ENCODE measurements at places on chromosomes 1 and 21.

- no peak for DNase-seq
These were observed 20.1 kb upstream of the COG2 start for GRCh38 chr1:230622151-230622550.

GRCh38 chr1:180345148-180345547 is 115.1 kb downstream of the LHX4 start:
- DNase-seq: no peak

GRCh38 chr1:177780096-177780700 is 189.7 kb downstream of the SEC16B start:
- DNase-seq: no peak

- no peak for DNase-seq
These were observed 6.8 kb downstream of the ARID1A start for GRCh38 chr1:26702680-26703038.

DNA sequence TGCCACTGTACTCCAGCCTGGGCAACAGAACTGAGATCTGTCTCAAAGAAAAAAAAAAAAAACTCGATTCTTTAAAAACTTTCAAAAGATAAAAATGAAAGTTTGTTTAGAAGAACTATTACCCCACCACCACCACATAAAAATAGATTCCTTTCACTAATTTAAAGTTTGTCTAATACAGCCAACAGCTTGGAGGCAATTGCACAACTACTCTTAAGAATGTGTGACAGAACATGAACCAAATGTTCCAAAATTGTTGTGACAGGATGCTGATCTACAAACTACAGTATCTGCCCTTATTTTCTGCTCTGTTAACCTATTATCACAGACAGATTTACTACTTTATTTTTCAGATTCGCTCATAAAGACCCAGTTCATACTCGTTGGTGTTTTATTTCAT is 5.5 kb upstream of the TGFBR3 start:
- DNase-seq: no peak

- no peak for DNase-seq
These were observed 35.4 kb downstream of the FAAP20 start for GRCh38 chr1:2159124-2159523.

- DNase-seq: no peak
These were observed 48.0 kb downstream of the FNBP1L start for GRCh38 chr1:93495911-93496310.

GRCh38 chr1:3654549-3655281 is 2.4 kb downstream of the TP73 start:
- DNase-seq: no peak

GRCh38 chr1:28058168-28058567 is 30.2 kb downstream of the EYA3 start:
- no peak for DNase-seq

GRCh38 chr1:175665616-175666015 is 77.8 kb downstream of the TNR start:
- DNase-seq: no peak

GRCh38 chr1:107491582-107491981 is 350.7 kb downstream of the NTNG1 start:
- DNase-seq: no peak

DNA sequence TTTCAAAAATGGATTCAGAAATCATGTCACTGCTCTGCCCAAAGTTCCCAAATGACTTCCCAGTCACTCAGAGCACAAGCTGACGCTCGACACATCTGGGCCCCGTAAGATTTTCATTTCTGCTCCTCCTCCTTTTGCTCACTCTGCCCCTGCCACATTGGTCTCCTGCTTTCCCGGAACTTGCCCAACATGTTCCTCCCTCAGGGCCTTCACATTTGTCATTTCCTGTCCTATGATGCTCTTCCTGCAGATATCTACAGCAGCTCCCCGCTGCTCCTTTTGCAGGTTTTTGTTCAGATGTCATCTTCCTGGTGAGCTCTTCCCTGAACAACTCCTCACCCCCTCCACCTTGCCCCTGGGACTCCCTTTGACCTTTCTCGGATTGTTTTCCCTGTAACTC is 58.5 kb upstream of the IVNS1ABP start:
- DNase-seq: no peak

- no peak for DNase-seq
These were observed 13.9 kb downstream of the HYI start for GRCh38 chr1:43439781-43440180.

DNA sequence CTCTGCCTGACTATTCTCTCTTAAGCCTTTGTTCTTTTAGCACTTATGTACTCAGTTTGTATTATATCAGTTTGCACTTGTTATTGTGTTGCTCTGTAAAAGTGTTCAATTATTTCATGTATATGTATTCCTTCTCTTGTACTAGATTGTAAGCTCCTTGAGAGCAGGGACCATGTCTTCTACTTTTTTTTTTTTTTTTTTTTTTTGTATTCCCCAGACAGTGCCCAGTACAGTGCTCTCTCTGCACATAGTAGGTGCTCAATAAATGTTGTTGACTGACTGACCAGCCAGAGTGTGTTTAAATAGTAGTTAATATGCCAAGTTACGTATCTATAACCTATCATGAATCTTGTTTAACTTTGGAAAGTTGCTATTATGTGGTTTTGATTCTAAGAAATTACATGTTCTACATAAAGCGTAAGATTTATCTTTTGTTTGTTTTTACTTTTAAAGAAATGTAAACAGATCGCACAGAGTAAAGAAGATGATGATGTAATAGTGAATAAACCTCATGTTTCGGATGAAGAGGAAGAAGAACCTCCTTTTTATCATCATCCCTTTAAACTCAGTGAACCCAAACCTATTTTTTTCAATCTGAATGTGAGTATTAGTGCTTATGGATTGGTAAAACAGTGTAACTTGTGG is 16.1 kb downstream of the SON start:
- no peak for DNase-seq

- DNase-seq: no peak
These were observed 7.8 kb downstream of the LMOD1 start for GRCh38 chr1:201938440-201939035.

DNA sequence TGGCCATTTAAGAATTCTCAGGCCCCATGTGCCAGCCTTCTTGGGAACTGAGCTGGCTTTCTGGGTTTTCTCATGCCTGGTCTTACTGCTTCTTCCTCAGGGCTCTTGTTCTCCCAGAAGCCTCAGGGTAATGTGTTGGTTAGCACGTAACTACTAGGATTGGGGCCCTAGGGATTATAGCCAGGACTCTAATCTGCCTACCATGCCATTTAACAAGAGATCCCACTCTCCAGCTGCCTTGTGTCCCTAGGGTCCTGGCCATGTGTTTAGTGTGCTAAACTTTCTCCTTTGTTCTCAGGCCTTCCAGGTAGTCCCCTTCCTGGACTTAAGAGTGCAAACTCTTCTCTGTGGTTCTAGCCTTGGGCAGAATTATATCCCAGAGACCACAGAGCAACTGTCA is 2.2 kb upstream of the SH3BGRL3 start:
- DNase-seq: no peak

GRCh38 chr1:94063379-94063778 is 57.6 kb downstream of the ABCA4 start:
- no peak for DNase-seq

DNA sequence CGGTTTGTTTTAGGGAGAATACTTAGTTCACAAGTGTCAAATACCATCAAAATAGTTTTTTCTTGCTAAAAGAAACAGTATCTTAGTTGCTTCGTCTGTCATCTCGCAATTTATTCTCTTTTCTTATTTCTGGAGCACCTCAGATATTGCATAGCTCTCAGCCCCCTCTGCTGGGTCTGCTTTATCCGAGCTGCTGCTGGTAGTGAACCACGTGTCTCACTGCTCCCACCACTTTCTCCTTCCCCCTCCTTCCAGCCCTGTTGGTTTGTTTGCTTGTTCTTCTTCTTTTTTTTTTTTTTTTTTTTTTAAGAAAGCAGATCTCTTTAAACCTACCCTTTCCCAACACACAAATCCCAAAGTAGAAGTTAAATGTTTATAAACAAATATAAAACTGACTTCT is 170.8 kb downstream of the EDEM3 start:
- no peak for DNase-seq

- DNase-seq: no peak
These were observed at the start of gene GABRD for GRCh38 chr1:2019172-2019543. TSS of gene GABRD (plus strand) at chr1:2019345. CDS start at chr1:2019424, 79 bp downstream.

GRCh38 chr1:110880708-110881374 is 7.9 kb downstream of the CD53 start:
- DNase-seq: no peak

GRCh38 chr1:66628926-66629325 is 95.0 kb downstream of the SGIP1 start:
- no peak for DNase-seq

DNA sequence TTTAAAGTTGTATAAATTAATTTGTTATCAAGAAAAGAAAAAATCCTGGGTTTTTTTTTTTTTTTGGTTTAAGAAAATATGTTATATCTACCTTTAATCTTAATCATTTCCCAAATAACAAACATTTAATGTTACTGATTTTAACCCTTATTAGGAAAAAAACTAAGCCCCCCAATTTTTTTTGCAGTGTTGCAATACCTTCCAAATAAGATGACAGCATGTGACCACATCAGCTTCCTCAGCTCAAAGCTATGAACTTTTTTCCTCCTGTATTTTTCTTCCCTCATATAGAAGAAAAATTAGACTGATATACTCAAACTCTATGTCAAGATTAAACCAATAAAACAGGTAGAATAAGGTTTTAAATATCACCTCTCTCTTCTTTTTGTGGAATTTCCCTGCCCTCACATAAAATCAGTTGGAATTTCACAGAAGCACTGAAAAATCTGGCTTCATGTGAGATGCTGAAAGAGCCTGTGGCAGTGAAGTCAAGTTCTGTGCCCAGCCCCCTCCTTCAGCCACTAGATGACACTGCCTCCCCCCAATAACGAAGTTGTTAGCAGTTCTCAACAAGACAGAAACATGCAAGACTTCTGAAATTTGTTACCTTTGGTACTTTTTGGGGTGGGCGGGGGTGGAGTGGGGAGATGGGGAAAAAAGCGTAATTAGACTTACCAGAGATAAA is 9.6 kb upstream of the SMYD2 start:
- no peak for DNase-seq

- DNase-seq: no peak
These were observed 209.4 kb downstream of the PTPRC start for GRCh38 chr1:198848206-198848605.

DNA sequence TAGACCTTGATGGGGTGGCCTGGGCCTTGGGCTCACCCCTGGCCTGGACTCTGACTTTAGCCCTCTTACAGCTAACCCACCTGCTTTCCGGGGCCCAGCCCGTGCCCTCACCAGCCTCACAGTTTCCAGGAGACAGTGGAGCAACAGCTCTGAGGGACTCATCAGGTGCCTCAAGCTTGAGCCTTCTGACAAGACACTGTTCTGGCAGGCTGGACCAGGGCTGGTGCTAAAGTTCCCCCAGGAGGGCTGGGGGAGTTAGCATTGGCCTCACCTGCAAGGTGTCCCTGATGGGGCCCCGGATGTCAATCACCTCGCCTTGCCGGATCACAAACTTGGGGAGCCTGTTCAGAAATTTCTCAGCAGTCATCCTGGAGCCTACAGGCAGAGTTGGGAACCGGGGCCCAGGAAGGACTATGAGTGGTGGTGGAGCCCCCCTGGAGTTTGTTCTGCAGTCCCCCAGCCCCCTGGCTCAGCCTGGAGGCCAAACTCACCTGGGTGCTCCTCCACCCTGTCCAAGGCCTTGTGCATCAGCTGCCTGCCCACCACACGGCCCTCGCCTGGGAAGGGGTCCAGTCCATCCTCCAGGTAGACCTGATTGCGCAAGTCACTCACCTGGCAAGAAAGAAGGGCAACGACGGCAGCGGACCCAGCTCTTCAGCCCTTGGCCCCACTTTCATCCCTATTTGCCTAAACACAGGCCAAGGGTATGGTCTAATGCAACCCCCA is 4.1 kb downstream of the SH3BGRL3 start:
- no peak for DNase-seq

DNA sequence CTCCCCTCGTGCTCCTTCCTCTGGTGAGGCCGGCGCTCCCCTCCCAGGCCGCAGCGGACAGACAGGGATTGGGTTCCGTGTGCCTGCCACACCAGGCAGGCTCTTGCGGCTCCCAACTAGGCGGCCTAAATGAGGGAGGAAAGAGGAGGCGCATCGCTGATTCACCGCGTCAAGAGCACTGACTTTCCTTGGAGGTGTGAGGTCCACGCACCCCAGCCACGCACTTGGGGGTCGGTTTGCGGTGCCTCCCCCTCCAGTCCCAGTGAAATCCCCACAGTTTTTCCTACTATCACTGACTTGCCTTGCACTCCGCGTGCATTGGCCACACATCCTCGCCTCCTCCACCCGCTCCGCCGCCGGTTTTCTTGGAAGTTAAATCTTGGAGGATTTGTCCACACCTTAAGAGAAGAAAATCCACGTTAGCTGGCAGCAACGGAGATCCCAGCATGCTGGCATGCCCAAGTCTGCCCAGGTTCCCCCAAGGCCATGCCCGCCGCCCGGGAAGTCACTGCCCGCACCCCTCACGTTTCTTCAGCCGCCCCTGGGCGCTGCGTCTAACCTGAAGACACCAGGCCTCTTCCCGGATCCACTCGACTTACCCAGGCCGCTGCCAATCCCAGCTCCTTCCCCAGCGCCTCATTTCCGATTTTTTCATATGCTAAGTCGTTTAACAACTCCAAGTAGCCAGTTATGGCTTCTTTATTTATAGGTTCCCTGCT is 1.1 kb upstream of the FOXD3 start:
- no peak for DNase-seq

DNA sequence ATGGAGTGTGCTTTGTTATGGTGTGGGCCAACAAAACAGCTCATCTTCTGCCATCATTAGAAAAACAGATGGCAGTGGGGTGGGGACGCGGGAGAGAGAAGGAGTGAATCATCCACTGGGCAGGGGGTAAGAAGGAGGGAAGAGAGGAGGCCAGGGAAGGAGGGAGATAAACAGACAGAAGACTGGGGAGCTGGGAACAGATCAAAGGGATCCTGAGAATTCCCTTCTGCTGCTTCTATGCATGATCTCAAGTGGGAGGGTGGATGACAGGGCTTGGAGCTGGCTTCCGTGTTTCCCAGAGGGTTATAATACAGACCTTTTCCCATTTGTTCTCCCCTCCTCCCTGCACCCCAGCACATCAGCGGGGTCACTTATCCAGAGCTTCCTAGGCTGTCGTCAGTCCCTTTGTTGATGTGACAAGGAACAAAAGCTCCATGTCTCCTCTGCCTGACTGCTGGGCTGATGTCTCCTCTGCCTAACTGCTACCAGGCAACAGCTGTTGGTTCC is 338.6 kb downstream of the PAPPA2 start:
- no peak for DNase-seq

- no peak for DNase-seq
These were observed 206.8 kb downstream of the ST6GALNAC3 start for GRCh38 chr1:76281306-76281705.

GRCh38 chr1:87885278-87886025 is 556.8 kb downstream of the LMO4 start:
- no peak for DNase-seq

- DNase-seq: no peak
These were observed 14.9 kb upstream of the RAB42 start for GRCh38 chr1:28577052-28577678.

DNA sequence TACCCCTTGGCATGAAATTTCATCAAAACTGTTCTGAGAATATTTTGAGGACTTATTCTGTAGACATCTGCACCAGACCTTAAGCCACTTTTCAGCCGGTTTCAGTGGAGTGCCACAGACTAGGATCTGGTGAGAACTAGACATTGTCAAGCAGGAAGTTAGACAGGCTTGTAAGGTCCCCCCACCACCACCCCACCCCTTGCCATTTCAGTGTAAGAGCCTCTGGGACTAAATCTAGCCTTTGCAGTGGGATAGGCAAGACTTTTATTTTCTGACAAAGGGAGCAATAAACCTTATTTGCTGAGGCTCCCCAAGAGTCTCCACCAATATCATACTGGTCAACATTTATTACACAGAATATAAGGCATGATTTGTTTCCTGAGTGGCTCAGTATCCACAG is 77.9 kb upstream of the EXO1 start:
- no peak for DNase-seq

Measured in cerebellar nuclear complex (tissue), 1 donor.